ENCODE measurements at places on chromosomes 13 and 19.
A peak's percentile ranks its signal among the peaks of the same experiment; 100 is the strongest.

GRCh38 chr19:46299004-46299509 is 2.2 kb downstream of the HIF3A start:
- peak; percentile 74 for DNase-seq

DNA sequence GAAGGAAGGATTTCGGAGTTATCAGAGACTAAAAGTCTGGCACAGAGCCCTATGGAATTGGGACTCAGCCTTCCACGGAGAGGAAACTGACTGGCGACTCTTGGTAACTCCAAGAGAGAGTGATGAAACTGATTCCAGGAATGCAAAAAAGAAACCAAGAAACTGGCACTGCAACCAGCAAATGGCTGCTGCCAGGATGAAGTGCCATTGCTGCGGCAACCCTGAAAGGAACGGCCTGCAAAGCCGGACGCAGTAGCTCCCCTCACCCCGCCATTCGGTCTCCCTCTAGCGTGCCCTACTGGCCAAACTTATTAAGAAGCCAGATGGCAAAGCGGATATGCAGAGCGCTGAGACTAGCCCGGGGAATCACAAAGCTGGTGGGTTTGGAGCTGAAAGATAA is 236.0 kb downstream of the PCDH9 start:
- DNase-seq = no peak

- no peak for DNase-seq
Observed at GRCh38 chr19:41295499-41295898, 14.5 kb upstream of the CCDC97 start.

GRCh38 chr13:42660333-42660965 is 86.5 kb downstream of the TNFSF11 start:
- no peak for DNase-seq

GRCh38 chr13:97266332-97266731 is 44.2 kb downstream of the MBNL2 start:
- DNase-seq = no peak

DNA sequence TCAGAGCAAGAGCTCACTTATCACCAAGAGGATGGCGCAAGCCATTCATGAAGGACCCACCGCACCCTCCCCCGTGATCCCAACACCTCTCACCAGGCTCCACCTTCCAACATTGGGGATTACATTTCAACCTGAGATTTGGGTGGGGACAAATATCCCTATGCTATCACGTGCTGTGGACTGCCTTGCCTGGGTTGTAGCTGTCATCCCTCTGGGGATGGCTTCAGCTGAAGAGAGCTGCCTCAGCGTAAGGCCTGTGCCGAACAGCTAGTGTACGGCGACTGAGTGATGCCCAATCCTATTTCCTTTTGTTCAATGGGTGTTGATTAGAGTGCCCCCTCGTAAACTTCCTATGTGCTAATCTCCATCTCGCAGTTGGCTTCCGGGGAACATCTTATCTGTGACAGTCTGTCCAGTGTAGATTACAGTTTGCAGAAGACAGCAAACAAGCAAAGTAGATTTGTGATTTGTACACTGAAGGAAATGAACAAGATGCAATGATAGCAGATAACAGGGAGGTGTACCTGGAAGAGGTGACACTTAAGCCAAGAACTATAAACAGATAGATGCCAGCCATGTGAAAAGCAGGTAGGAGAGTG is 11.8 kb upstream of the RCBTB1 start:
- peak; percentile 35 for DNase-seq

GRCh38 chr19:48768994-48769713 is 13.8 kb downstream of the FGF21 start:
- DNase-seq = no peak

- DNase-seq = no peak
Observed at GRCh38 chr13:46720189-46720588, 76.8 kb downstream of the ESD start.

- peak; percentile 100 for DNase-seq
Observed at GRCh38 chr19:50657712-50658440, 8.6 kb downstream of the C19orf81 start.

DNA sequence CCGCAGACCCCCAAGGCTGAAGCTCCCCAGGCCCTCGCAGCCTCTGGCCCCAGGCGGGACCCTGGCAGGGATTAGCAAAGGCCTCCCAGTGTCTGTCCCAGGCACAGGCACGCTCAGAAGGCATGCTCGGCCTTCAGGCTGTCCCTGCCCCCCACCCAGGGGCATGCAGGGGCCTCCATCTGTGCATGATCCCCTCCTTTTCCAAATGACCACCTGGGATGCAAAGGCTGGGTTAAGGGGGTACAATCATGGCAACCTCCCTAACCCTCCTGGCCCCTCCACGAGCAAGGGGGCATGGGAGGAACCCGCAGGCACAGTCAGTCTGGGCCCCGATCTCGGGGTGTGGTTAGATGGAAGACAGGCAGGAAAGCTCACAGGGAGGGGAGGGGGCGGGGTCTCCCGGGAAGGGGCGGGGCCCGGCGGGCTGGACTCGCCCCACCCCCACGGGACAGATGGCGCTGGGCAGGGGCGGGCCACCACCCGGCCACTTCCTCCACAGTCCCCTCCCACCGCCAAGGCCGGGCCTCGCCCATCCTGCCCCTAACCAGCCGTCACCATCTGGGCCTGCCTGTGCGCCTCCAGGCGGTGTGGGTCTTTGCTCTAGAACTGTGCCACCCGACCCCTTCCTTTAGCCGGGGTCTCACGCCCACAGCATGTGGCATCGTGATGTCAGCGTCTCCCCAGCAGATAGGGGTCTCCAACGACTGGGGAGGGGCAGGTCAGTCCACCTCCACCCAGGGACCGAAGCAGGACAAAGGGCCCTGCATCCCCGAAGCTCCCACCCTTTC is 7.0 kb upstream of the REXO1 start:
- peak; percentile 85 for DNase-seq

DNA sequence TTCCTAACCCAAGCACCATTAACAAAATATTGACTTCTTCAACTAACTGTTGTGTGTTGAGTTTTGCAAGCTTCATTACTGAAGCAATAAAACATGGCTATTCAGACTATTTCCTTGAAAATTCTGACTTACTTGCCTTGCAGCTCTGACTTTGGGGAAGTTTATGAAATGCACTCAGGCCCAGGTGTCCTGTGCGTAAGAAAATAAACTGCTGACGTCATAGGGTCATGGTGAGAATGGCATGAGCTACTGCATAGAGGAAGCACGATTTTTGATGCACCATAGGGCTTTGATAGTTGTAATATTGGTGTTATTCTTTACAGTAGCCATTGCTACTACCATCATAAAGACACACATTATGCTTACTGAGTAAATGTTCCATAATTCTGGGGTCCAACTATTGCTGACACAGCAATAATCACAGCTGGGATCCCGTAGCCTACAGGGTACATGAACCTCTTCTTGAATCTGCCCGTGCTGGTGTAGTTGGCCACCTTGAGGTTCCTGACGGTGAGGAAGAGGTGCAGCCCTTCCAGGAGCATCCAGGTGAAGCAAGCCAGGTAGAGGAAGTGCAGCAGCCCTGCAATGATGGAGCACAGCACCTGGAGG is 57.9 kb downstream of the MBD3L2B start:
- DNase-seq = no peak

GRCh38 chr13:106484537-106485193 is 50.8 kb downstream of the EFNB2 start:
- DNase-seq = no peak

GRCh38 chr13:92530364-92530763 is 696.2 kb upstream of the GPC6 start:
- no peak for DNase-seq

DNA sequence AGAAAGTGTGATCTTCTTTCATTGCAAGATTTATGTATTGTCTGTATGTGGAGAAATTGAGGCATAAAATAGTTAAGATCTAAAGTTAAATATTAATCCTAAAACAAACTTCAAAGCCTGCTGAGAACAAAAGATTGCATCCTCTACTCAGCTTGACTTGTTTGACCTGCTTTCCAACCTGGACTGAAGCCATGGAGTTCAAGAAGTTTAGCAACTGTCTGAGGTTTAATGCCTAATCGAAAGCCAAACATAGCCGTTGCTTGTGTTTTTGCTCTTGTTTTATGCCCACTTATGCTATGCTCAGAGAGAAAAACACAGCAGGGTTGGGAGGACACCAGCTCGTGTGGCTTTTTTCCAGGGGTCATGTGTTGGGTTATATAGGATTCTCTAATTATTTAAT is 135.6 kb downstream of the NUFIP1 start:
- DNase-seq = no peak

- DNase-seq = no peak
Observed at GRCh38 chr13:113585896-113586295, 1.3 kb downstream of the TFDP1 start.

DNA sequence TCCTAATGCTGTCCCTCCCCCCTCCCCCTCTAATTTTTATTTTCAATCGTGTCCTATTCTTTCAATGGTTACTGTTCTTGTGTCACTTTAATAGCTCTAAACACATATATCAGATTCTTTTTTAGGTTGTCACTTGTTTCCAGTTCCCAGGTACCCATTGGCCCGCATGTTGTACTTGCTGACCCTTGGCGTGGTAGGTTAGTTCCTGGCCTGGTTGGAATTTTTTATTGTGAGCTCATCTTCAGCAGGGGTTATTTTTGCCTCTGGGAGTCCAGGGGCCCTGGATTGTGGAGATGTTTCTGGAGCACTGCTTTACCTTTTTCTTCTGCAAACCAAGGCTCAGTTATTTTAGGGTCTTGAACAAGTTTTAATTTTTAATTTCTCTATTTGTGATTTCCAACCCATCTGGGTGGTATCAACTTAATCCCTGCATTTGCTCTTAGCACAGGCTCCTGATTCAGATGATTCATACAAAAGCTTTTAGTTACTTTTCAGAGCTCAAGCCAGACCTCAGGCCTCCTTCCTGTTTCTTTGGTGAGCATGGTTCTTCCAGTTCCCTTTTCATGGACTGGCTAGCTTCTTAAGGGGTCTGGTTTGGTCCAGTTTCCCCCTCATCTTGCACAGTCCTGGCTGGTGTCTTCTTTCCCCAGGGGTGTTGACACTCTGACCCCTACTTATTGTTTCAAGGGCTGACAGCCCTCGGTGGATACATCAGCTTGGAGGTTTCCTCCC is 220.5 kb downstream of the TM9SF2 start:
- no peak for DNase-seq

- no peak for DNase-seq
Observed at GRCh38 chr19:43423779-43424178, 9.1 kb downstream of the TEX101 start.

GRCh38 chr19:30001791-30002190 is 59.8 kb downstream of the URI1 start:
- no peak for DNase-seq

DNA sequence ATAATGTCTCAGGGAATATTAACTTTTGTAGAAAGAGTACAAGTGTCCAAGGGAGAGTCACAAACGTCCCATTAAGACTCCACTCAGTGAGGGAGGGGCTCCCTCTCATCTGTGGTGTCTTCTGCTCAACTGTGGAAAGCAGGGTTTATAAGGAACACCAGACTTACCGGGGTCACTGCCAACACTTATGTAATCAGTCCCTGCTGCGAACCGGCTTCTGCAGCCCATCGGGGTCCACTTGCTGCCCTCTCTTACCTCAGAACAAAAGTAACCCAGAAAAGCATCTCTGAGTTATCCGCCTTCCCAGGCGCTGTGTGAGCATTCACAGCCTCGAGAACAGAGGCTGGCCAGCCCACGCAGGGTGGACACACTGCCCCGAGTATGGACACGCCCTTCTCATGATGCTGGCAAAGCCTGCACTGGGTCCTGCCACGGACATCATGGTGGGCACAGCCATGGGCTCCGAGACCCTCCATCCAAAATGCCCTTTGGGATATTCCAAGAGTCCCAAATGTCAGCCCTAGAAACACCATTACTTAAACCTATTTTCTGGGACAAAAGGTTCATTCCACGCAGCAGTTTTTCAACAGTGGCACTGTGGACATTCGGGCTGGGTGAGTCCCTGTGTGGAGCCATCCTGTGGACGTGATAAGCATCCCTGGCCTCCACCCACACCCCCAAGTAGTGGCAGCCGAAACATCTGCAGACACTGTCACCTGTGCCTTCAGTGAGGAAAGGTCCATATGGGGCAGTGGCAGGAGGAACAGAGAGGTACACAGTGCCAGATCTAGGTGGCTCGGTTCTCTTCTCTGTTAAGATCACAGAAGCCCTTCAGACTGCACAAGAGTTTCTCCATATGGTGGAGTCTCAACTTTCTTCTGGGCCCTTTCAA is 63.9 kb downstream of the STK24 start:
- DNase-seq = no peak

GRCh38 chr13:82298106-82298505 is 1584.2 kb downstream of the SLITRK1 start:
- no peak for DNase-seq

DNA sequence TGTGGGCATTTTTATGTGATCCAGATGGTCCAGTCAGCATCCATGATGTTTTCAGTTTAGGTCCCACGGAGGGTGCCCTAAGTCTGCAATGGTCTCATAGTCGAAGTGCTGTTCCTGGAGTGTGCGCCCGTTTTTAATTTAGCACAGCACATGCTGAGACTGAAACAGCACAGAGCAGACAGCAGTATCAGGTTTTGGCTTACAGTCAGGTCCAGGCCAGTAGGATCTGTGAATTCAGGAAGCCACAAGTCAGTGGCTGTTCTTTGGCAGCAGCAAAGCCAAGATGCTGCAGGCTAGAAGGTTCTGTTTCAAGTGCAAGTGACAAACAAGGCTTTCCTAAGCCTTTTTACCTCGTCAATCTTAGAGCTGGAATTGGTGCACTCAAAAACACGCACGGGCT is 18.3 kb downstream of the FBXO27 start:
- DNase-seq = no peak

- DNase-seq = no peak
Observed at GRCh38 chr19:18419699-18420460, 682 bp downstream of the SSBP4 start.

Data from CMK (cell line).